NCI-H1694 treated with DMSO at 0.1 percent for 48 hours (cell line): ENCODE measurements at places on chromosomes 16 and 17.
A peak's percentile ranks its signal among the peaks of the same experiment; 100 is the strongest.

DNA sequence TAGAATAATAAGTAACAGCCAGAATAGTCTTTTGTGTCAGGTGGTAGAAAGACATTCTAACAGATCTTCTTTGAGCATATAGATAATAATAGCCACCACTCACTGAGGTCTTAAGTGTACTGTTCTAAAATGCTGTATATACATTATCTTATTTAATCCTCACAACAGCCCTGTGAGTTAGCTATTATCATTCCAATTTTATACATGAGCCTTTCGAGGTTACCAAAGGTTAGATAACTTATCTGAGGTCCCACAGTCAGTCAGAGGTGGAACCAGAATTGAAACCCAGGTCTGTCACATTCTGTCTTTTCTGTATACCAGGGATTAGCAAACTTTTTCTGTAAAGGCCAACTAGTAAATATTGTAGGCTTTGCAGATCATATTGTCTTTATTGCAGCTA is 23.2 kb downstream of the REXO5 start:
- no peak for DNase-seq

DNA sequence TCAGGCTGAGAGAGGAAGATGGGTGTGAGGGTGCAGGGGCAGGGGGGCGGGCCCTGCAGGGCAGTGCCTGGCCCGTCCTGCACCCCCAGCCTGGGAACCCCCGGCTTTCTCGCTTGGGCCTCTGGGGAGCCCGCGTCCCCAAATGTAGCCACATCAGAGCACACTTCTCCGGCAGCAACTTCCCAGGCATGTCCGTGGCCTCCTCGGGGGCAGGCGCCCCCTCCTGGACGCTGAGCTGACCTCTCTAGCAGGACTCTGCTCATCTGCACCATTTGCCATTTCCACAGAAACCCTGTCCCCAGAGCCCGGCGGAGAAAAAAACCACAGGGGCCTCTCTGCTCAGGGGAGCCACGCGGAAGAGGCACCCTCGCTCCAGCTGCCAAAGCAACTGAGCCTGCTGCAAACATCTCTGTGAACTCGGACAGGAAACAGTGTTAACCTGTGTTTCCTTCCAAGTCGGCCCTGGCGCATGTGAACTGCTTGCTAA is 63.4 kb downstream of the KLHDC4 start:
- no peak for DNase-seq

DNA sequence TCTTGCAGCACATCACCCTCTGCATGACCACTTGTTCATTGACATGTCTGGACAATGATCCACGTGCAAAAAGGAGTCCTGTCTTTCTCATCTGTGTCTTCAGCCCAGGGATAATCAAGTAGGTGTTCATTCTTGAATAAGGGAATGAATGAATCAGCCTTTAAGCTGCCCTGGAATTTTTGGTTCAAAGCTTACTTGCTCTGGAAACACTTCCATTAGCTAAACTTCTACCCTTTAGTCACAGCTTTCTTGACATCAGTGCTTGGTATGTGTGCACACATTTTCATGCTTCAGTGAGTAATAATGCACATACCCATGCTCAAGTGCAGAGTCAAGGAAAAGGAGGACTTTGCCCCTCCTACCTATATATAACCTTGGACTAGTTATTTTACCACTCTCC is 103.0 kb upstream of the CDH13 start:
- DNase-seq: no peak

GRCh38 chr17:64081802-64082799 is 47.8 kb downstream of the ERN1 start:
- DNase-seq: peak; percentile 96
